ENCODE measurements at places on chromosomes 16 and 17.

DNA sequence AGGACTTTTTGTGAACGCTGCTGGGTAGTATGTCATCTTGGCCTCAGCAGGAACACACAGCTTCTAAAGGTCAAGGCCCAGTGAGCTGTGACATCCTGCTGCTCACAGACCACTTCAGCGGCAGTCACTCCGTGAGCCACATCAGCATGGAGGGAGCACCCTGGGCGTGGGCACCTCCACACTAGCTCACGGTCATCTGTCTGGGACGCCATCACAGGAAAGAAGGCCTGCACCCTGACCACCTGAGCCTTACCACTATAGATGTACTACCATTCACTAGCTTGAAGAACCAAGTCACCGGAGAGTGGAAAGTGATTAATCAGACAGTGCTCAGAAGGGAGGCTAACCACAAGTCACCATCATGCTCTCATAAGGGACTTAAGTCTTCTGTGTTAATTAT is 3.3 kb downstream of the AXIN1 start:
- DNase-seq = no peak

- peak; percentile 74 for DNase-seq
These were observed 11.2 kb downstream of the ENPP7 start for GRCh38 chr17:79741751-79742588.

DNA sequence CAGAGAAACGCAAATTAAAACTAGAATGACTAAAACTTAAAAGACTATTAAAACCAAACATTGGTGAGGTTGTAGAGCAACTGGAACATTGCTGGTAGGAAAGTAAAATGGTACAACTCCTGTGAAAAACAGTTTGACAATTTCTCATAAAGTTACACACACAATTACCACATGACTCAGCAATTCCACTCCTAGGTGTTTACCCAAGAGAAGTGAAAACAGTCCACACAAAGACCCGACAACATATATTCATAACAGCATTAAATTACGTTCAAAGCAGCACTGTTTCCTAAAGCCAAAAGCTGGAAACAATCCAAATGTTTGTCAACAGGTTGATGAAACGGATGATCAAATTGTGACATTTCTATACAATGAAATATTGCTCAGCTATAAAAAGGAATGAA is 26.5 kb upstream of the ALOX12 start:
- peak; percentile 54 for DNase-seq

GRCh38 chr16:78920621-78921020 is 679.9 kb downstream of the MAF start:
- DNase-seq = no peak

- no peak for DNase-seq
These were observed 19.4 kb downstream of the NARF start for GRCh38 chr17:82477934-82478333.

GRCh38 chr17:74921769-74922168 is 1.3 kb downstream of the USH1G start:
- no peak for DNase-seq

DNA sequence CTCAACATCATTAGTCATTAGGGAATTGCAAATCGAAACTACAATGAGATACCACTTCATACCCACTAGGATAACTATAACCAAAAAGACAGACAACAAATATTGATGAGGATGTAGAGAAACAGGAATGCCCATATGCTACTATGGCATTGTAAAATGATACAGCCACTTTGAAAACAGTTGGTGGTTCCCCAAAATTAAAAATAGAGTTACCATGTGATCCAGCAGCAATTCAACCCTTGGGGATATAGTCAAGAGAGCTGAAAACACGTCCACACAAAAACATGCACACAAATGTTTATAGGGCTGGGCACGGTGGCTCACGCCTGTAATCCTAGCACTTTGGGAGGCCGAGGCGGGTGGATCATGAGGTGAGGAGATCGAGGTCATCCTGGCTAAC is 10.0 kb upstream of the PECAM1 start:
- no peak for DNase-seq

DNA sequence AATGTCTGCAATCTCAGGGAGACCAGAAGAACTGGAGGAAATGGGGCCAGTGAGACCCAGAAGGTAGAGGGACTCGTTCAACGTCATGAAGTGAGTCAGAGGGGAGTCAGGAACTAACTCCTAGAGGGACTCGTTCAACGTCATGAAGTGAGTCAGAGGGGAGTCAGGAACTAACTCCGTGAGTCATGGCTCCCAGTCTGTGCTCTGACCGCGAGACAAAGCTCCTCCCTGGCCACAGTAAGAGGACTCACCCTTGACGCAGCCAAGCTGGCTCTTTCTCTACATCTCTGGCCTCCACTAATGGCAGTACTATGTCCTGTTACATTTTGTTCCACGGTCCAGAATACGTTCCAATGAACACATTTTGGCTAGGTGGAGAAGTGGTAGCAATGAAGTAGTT is 902.5 kb downstream of the KCNJ2 start:
- no peak for DNase-seq

DNA sequence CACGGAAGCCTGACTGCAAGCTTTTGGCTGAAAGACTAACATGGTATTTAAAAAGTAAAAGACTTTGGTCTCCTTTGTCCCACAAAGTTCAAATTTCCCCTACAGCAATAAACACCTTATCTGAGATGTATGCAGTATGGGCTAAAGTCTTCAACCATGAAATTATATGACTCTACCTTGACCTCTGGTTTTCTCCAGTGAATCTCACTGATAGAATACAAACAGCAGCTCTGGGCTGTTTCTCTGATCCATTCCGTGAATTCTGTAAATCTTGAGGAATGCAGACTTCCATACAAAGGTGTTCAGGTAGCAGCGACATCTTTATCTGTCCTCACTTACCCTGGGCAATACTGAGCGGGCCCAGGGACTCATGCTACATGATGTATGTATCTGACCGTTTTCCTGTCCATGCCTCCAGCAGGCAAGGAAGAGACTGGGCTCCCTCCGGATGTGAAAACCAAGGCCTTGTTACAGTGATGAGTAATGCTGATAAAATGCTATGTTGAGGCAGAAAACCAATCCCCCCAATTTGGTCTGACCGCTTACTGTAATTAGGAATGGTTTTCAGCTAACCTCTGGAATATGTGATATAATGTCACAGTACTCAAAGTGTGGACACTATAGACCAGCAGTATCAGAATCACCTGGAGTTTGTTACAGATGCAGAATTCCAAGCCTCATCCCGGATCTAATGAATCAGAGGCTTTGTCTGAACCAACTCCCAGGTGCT is 589.8 kb downstream of the HS3ST4 start:
- no peak for DNase-seq

- no peak for DNase-seq
These were observed 25.6 kb downstream of the COX10 start for GRCh38 chr17:14094676-14095601.

- DNase-seq = no peak
These were observed 136.0 kb downstream of the ANKRD11 start for GRCh38 chr16:89354325-89354724.

- no peak for DNase-seq
These were observed 1.4 kb downstream of the CUEDC1 start for GRCh38 chr17:57953705-57954396.

- no peak for DNase-seq
These were observed 123.6 kb downstream of the CDYL2 start for GRCh38 chr16:80680839-80681238.

- DNase-seq = no peak
These were observed 341.5 kb downstream of the SNX29 start for GRCh38 chr16:12317856-12318537.

DNA sequence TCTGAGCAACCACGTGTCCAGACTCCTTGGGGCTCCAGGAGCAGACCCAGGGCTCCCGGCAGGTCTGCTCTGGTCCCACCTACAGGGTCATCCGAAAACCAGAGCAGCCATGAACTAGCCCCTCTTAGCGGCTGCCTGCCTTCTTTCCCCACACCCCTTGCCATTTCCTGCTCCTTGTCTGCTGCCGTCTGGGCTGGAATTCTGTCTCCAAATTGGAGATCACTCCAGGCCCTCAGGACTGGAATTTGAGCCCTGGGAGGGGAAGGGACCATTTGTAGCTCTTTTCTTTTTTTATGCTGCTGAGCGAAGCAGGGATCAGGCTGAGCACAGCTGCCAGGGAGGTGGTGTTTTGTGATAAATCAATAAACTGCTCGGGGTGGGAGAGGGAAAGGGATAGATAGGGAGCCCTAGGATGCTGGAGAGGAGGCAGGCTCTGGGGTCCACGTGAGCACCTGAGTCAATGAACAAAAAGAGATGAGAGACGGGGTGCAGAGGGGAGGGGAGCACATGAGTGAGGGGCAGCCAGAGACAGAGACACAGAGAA is 257.5 kb downstream of the ENGASE start:
- DNase-seq = no peak

DNA sequence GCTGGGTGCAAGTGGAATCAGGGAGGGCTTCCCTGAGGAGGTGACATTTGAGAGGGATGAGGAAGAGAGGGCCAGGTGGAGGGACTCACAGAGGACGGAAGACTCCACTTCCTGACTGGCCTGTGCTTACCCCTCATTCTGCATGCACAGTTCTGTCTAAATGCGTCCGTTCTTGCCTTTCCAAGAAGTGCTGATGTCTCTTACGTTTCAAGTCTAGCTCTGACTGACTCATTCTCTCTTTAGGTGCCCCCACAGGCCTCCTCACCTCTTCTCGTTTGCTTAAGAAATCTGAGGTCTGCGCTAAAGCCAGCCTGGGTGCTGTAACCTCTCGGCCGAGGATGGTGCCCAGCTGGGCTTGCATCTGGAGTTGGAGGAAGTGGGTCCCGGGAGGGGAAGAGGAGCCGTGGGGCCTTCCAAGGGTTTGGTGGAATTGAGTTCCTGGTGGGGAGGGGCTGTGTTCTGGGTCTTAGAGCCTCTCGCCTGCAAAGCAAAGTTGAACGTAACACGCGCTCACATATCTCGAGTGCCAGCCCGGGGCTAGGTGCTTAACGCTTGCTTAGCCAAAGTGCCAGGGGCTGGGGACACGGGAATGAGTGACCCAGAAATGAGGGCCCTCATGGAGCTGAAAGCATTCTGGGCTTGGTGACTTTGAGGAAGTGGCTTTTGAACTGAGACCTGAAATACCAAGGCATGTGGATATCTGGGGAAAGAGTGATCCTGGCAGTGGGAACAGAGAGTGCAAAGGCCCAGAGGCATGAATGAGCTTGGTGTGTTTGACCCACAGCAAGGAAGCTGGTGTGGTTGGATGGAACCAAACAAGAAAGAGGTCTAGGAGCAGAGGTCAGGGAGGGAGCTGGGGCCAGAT is 4.8 kb downstream of the IL4R start:
- DNase-seq = peak; percentile 89

DNA sequence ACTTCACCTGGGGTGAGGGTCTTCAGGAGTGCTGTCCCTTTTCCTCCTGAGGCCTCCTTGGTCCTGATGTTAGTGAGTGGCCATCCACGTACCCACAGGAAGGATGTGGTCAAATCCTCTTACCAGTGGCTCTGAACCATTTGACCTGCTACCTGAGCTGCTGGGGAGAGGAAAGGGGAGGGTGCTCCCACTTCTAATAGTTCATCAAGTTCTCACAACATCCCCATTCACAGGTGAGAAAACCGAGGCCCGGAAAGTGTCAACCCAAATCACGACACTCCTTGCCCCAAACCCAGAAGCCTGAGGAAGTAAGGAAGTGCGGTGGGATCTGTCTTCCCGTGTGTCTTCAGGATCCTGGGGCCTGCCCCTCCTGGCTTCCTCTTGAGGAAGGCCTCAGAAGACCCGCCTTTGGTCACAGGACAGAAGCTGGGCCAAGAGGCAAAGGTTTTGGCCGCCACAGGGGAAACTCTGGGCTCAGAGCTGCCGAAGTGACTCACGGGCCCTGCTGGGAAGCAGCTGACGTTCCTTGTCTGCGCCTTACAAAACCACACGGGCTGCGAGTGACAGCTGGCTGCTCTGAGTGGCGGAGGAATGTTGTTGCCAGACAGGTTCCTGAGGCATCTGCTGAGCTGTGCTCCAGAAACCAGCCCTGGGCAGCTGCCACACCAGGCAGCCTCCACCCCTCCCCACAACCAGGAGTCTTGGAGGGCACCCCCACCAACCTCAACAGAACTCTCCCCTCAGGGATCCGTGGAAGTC is 13.9 kb upstream of the KIFC3 start:
- DNase-seq = peak; percentile 61
